Mesothelial cell of epicardium (in vitro differentiated cells): ENCODE measurements at places on chromosomes 6 and 20. TPM values are rescaled to one million over a fixed set of nuclear protein-coding genes. Genes with fewer than 3 reads are reported as not detected.

DNA sequence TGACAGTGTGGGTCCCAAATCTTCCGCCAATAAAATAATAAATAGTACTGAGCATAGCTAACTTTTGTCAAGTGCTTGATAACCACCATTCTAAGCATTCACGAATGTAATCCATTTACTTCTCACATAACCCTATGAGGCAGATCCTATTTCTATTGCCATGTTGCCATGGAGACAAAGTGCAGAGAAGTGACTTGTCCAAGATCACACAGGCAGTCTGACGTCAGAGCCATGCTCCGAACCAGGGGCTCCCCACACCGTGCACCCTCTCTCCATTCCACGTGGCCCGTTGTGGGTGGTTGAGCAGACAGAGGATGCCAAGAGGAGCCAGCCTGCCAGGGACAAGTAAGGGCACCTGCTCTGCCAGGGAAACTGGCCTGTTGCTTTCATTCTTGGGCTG is 38.9 kb downstream of the CDH22 start:
- no peak overlapping the region for H3K27ac ChIP-seq
- H3K36me3 ChIP-seq, result no peaks in the 10 kb centered on the region
- DNase-seq, result no peak
- H3K4me3 ChIP-seq, result no peak overlapping the region
- peaks cover 64% of the 10 kb centered on the region for H3K27me3 ChIP-seq
- H3K4me1 ChIP-seq, result no peaks in the 10 kb centered on the region

Gene STMND1
- total RNA-seq, result 0.34 to 0.38 TPM in 2 of 3 replicates, not detected in the other

GRCh38 chr6:169785566-169785965 is 34.1 kb downstream of the ERMARD start:
- peaks cover 9% of the 10 kb centered on the region for H3K4me1 ChIP-seq
- H3K36me3 ChIP-seq, result peaks cover 24% of the 10 kb centered on the region
- no peak overlapping the region for H3K4me3 ChIP-seq

Gene PCSK2
- 0.29 to 0.38 TPM (median 0.35 TPM) in 3 replicates for total RNA-seq

DNA sequence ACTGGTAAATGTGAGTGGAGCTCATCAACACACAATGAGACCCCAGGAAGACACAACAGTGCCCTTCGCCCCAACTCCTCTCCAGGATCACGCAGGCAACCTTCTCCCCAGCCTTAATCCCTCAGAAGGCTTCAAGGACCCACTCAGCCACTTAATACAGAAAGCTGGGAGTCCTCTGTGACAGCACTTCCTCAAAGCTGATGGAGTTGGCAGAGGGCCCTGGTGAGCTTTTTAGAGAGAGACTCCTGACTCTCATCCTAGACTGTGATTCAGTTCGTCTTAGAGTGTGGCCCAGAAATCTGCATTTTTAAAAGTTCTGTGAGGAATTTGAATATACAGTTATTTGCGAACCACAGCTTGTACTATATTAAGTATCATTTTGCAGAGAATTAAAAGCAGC is 187.7 kb downstream of the UST start:
- no peaks in the 10 kb centered on the region for H3K36me3 ChIP-seq
- no peak for DNase-seq
- H3K27me3 ChIP-seq, result no peaks in the 10 kb centered on the region
- H3K4me3 ChIP-seq, result no peak overlapping the region
- H3K4me1 ChIP-seq, result peaks cover 17% of the 10 kb centered on the region

Gene TMEM217
- 1.5 to 2.7 TPM (median 2.0 TPM) in 3 replicates for total RNA-seq

GRCh38 chr6:130018744-130019325 is 454 bp downstream of the L3MBTL3 start:
- peak; percentile 48 for DNase-seq
- H3K4me3 ChIP-seq, result peak overlapping the region; percentile 99
- no peaks in the 10 kb centered on the region for H3K27me3 ChIP-seq
- H3K27ac ChIP-seq, result peak overlapping the region; percentile 99
- H3K36me3 ChIP-seq, result no peaks in the 10 kb centered on the region
- H3K4me1 ChIP-seq, result peaks cover 10% of the 10 kb centered on the region
